ENCODE measurements at places on chromosomes 4 and X. TPM values are rescaled to one million over a fixed set of nuclear protein-coding genes. Genes with fewer than 3 reads are reported as not detected.

Gene CT45A3
- not detected for total RNA-seq

Gene STOX2
- total RNA-seq = 10.6 TPM

Gene RASGEF1B
- not detected for total RNA-seq

Gene NRK
- total RNA-seq = 0.03 TPM

Gene TREX2
- 2.4 TPM for total RNA-seq

Gene HELT
- not detected for total RNA-seq

Gene IGSF1
- 0.08 TPM for total RNA-seq

DNA sequence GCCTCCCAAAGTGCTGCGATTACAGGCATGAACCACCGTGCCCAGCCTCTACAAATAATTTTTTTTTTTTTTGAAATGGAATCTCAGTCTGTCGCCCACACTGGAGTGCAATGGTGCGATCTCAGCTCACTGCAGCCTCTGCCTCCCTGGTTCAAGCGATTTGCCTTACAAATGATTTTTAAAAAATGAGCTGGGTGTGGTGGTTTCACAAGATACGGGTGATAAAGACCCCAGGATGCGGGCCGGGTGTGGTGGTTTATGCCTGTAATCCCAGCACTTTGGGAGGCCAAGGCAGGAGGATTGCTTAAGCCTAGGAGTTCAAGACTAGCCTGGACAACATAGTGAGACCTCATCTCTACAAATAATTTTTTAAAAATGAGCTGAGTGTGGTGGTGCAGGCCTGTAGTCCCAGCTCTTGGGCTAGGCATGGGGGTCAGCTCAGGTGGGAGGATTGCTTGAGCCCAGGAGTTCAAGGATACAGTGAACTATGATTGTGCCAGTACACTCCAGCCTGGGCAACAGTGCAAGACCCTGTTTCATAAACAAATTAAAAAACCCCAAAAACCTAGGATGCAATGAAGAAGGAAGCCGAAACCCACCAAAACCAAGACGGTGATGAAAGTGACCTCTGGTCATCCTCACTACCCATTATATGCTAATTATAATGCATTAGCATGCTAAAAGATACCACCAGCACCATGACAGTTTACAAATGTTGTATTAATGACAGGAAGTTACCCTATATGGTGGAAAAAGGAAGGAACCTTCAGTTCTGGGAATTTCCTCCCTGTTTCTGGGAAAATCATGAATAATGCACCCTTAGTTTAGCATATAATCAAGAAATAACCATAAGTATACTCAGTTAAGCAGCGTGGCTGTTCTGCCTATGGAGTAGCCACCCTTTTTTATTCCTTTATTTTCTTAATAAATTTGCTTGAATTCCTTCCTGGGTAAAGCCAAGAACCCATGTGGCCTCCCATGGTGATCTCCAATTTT lies 27.7 kb downstream of the PDGFRA start:
- no peak for DNase-seq

GRCh38 chr4:72351521-72351920 lies 217.5 kb downstream of the ADAMTS3 start:
- DNase-seq = no peak

- DNase-seq = no peak
Observed at GRCh38 chrX:24676403-24677024, 17.2 kb upstream of the POLA1 start.

GRCh38 chr4:55554453-55555030 lies 7.8 kb upstream of the CLOCK start:
- DNase-seq = no peak

- no peak for DNase-seq
Observed at GRCh38 chr4:63275491-63275890, 1133.8 kb downstream of the TECRL start.

GRCh38 chr4:153916273-153916755 lies 127.4 kb upstream of the SFRP2 start:
- DNase-seq = no peak

DNA sequence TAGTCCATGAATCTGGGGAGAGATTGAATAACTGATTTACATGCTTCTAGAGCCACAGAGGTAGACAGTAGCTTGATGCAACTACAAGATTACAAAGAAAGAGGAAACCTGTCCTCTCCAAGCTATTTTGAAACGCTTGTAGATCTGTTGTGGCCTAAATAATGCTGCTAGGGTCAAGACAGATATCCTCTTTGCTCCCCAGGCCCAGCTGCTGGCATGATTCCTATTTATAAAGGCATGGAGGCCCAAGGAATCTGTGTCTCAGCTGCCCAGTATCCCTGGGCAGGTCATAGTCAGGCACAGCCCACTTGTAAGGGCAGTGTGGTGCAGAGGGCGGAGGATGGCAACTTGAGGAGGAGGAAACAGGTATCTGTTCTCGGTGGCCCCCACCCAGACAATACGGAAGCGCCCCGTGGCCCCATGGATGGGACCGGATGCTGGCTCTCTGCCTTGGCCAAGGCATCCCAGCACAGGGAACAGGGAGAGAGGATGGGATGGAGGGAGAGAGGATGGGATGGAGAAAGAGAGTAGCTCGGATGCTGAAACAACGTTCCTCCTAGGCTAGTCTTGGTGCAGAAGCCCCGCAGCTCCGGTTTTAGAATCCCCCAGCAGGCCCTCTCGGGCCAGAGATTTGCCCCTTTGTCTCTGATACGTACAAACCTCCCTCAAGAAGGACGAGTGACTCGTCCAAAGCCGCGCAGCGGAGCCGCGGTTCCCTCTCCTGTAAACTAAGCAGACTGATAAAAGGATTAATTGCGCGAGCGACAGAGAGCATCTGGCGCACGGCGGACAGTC lies 767 bp upstream of the SMIM20 start:
- DNase-seq = no peak

DNA sequence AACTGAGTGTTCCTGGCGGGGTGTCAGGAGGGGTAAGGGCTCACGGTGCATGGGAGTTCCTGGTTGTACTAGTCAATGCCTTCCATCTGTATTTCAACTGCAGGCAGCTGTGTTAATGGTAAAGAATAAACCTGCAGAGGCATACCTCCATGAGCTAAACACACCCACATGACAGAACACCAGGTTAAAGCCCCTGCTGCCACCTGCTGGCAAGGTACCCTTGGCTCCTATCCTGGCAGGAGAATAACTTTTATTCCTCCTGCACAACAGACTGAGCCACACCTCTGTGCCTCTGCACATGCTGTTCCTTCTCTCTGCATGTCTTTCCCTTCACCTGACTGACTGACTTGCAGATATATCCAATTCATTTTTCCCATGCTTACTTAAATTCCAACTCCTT lies 11.1 kb downstream of the ITIH6 start:
- no peak for DNase-seq

GRCh38 chr4:30757357-30757756 lies 37.2 kb downstream of the PCDH7 start:
- no peak for DNase-seq

- DNase-seq = no peak
Observed at GRCh38 chr4:101643186-101643837, 147.2 kb upstream of the BANK1 start.

All from Panc1 (cell line).